CD4-positive, alpha-beta T cell treated with Interleukin-21 for 1 hour (primary cell): ENCODE measurements at places on chromosomes 1 and 21.

DNA sequence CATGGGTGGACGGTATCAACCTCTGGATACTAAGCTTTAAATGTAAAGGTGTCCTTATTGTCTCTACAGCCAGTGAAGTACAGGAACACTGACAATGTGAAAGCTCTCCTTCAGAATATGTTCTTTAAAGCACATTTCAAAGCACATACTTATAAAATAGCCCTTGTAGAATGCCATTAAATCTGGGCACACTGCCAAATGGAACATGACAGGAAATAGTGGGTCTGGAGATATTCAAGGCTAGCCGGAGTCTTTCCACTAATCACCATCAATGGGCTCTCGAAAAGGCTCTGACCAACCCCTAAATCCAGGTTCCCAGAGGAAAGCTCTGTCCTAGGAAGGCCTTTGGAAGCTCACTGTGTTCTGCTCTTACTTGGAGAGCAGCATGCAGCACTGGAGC is 46.6 kb downstream of the PLD5 start:
- DNase-seq: no peak

GRCh38 chr1:175206687-175207086 is 14.1 kb upstream of the KIAA0040 start:
- DNase-seq: no peak

GRCh38 chr1:228332797-228333738 is 73.6 kb downstream of the TRIM11 start:
- DNase-seq: no peak

GRCh38 chr1:203267347-203267846 is 37.9 kb upstream of the BTG2 start:
- DNase-seq: peak; percentile 91

DNA sequence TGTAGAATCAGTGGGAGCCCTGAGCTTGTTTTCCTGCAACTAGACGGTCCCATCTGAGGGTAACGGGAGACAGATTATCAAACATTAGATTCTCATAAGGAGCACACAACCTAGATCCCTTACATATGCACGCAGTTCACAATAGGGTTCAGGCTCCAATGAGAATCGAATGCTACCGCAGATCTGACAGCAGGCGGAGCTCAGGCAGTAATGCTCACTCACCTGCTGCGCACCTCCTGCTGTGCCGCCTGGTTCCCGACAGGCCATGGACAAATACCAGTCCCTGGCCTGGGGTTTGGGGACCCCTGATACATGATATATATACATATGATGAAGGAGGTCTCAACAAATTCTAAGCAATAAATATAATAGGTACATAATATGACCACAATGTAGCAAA is 19.7 kb upstream of the SMIM12 start:
- no peak for DNase-seq

- no peak for DNase-seq
These were observed 1.1 kb downstream of the SLC27A3 start for GRCh38 chr1:153776352-153776751.

DNA sequence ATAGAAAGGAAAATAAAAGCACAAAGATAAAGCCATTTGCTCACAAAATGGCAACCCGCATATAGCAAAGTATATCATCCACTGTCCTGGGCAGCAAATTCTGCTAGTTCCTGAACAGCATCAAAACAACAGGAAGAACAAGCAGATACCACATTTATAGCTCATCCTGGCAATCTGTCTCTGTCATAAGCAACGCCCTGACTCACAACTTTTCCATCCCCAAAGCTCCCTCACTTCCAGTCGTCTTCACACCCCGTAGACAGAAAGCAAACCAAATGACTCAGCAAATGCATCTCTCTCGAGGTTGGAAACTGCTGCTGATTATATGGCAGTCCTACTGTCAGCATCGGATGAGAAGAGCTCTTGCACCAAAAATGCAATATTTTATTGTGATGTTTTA is 65.8 kb downstream of the AK5 start:
- DNase-seq: no peak

GRCh38 chr1:245549996-245550719 is 395.4 kb downstream of the KIF26B start:
- DNase-seq: no peak

DNA sequence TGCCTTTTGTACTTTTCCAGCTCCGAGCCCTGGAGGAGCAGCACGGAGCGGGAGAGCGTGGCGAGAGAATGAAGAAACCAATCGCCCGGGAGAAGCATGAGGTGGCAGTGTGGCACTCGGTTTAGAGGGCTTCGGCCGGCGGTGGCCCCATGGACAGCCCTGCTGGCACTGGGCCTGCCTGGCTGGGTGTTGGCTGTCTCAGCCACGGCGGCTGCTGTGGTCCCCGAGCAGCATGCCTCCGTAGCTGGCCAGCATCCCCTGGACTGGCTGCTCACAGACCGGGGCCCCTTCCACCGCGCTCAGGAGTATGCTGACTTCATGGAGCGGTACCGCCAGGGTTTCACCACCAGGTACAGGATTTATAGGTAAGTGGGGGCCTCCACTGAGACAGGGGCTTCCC is 59.0 kb downstream of the BRINP2 start:
- DNase-seq: no peak

- no peak for DNase-seq
These were observed 86.6 kb downstream of the PTBP2 start for GRCh38 chr1:96808191-96808590.

GRCh38 chr1:37288900-37289299 is 185.5 kb upstream of the ZC3H12A start:
- no peak for DNase-seq

DNA sequence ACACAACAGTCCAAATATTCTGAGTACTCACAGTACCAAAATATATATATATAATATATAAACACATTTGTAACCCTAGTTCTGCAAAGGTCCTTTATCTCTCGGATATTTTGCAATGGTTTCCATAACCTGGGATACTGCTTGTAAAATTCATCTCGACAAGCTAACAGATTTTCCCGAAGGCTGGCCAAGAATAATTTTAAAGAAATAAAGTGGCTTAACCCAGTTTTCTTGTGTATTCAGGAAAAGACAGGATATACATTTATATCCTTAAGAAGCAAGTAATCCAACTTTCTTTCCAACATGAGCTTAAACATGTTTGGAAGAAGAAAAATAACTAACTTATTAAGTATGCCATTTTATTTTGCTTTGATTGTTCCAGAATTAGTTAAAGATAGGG is 348.7 kb upstream of the RUNX1 start:
- no peak for DNase-seq

GRCh38 chr1:91736715-91737615 is 149.0 kb downstream of the TGFBR3 start:
- DNase-seq: no peak

DNA sequence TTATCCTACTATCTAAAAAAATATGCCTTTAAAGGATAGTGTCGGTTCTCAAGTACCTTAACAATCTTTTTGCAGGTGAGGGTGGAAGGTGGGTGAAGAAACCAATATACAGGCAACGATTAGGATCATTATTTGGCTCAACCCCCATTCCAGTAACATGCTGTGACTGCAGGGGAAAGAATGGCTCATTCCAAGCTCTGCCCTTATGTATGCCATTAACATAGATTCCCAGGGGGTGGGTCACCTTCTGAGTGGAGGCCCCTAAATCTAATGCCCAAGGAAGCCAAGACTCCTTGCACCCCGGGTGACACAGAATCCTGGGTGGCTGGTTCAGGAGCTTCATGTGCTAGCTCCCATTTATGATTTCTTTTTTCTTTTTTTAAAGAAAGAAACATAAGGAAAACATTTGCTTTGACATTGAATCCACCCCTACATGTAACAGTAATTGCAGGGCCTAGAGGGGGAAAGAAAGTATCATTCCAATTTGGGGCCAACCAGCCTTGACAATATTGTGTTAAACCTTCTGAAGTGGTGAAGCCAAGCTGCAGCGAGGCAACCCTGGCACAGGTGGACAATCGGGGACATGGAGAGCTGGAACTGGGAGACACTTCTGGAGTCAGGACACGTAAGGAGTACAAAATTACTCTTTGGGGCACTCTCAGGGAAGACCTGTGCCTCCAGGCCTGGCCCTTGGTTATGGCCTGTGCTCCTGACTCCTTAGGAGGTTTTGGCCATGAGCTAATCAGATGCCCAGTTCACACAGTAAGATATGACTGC is 200.3 kb downstream of the PBX1 start:
- no peak for DNase-seq

- no peak for DNase-seq
These were observed 478.9 kb upstream of the VAMP3 start for GRCh38 chr1:7292036-7292681.

GRCh38 chr1:70899735-70900134 is 147.9 kb downstream of the PTGER3 start:
- no peak for DNase-seq

GRCh38 chr1:109498161-109498801 is 4.4 kb downstream of the CYB561D1 start:
- peak; percentile 40 for DNase-seq

- DNase-seq: no peak
These were observed 36.1 kb downstream of the ST6GALNAC3 start for GRCh38 chr1:76110666-76111065.

GRCh38 chr1:193348769-193349535 is 162.5 kb upstream of the B3GALT2 start:
- DNase-seq: no peak

- no peak for DNase-seq
These were observed 20.3 kb downstream of the RSPH1 start for GRCh38 chr21:42475526-42476387.

- DNase-seq: peak; percentile 34
These were observed 20.7 kb downstream of the MIS18A start for GRCh38 chr21:32257962-32258785.

- DNase-seq: no peak
These were observed 31.6 kb downstream of the PTGS2 start for GRCh38 chr1:186648613-186649012.

DNA sequence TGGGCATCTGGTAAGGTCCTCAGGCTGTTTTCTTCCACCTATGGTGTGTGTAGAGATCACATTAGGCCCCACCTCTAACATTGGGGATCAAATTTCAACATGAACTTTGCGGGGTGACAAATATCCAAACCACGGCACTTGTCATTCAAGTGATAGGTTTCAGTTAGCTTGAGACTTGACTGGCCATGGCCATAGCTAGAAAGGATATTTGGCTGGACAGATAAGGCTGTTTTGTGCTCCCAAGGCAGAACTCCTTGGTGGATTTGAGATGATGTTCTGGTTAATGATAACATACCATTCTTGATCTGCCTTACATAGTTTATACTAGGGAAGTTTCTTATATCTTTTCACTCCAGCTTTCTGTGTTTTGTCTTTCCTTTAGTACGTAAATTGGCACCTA is 48.5 kb downstream of the CELF3 start:
- DNase-seq: no peak

DNA sequence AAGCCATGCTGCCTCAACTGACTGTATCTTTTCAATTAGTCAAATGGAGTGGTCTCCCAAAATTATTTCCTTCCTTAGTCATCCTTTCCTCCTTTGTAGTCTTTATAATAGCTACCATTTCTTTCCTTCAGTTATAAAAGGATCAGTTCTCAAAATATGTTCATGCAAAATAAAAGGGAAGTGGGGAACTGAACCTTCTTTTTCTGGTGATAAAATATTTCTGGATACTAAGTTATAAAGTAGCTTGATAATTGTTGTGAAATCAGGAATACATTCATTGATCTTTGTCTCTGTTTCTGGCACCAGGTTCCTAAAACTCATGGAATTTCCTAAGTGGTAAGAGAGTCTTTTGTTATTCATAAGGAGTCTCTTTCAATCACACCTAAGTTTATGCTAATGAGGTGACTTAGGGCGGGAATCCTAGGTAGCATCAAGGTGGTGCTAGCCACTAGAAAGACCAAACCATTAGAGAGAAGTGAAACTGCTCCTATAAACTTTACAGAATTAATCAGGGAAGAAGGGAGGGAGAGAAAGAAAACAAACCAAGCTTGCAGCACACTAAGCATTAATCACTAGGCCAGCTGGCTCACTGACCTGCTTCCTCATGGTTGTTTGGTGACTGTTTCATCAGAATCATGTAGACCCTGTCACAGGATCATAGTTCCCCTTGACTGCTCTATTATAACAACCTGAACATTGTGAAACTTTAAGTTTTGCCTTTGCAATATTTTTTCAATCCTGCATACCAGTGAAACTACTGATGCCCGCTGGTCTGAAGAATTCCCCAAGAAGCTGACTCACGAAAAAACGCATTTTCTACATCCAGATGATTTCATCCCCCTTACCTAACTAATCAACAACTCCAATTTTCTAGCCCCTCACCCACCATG is 161.6 kb upstream of the PTBP2 start:
- DNase-seq: no peak

GRCh38 chr1:193185901-193186731 is at the start of gene B3GALT2:
Gene B3GALT2, minus strand, starts transcription at chr1:193186613. Its CDS starts 5,051 bp downstream, at chr1:193181562.
- peak; percentile 39 for DNase-seq

DNA sequence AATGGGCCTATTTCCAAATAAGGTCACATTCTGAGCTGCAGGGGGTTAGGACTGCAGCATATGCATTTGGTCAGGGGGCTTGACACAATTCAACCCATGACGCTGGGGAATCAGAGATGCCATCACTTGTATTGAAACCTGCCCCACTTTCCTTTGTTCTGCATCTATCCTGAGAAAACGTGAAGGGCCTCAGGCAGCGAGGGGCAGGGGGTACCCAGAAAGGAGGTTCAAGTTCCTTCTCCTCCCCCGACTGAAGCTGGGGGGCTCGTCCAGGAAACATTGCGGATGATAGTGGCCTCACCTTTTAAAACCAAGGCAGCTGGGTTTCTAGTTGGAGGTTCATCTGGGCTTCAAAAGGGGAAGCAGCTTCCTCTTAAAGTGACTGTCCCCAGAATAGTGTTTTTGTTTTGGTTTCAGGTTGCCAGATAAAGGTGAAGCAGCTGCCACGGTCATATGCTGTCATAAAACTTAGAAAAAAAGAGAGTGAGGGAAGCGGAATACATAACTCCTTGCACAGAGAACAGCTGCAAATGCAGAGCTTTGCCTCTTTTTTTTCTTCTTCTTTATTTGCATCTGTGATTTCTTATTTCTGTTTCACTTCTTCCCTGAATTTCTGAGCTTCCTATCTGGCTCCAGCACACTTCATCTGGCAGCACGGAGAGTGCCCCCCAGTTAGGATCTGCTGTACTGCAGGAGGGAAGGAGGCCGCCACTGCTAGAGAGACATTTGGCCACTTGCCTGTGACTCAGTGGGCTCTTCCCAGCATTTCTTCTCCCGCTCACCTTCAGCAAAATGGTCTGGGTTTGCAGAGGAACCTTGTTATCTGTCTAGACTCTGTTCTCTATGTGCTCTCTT is 142.0 kb downstream of the AJAP1 start:
- DNase-seq: no peak

- DNase-seq: peak; percentile 66
These were observed 51.4 kb downstream of the KIF21B start for GRCh38 chr1:200971955-200972711.

DNA sequence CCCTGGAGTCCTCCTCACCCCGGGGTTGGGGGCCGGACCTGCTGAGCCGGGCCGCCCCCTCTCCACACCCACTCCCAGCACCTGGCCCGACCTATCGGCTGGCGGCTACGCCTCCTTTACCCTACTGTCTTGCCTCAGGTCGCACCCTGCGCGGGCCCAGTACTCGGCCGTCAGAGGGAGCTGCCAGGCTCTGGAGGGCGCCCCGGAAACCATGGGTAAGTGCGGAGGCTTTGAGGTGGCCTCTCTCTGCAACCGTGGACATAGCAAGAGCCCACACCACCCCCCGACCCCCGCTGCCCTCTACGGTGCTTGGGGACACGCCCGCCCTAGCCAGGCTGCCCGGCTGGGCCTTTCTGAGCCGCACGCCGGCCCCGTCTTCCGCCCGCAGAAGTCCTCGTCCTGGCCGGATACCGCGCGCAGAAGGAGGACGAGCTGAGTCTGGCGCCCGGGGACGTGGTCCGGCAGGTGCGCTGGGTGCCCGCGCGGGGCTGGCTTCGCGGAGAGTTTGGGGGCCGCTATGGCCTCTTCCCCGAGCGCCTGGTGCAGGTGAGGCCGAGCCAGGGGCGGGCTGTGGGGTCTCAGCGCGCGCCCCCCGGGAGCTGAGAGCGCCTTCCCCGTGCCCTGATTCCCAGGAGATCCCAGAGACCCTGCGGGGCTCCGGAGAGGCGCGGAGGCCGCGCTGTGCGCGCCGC is at the start of gene SH3D21:
SH3D21 (plus strand) TSS at position 159 of the 692 bp plus-strand sequence; CDS start at position 212, 53 bp downstream.
- DNase-seq: peak; percentile 60
